Neural progenitor cell (in vitro differentiated cells): ENCODE measurements at places on chromosomes 2 and 18.

GRCh38 chr2:119723784-119724467 is 35.8 kb upstream of the PTPN4 start:
- DNase-seq, result no peak

DNA sequence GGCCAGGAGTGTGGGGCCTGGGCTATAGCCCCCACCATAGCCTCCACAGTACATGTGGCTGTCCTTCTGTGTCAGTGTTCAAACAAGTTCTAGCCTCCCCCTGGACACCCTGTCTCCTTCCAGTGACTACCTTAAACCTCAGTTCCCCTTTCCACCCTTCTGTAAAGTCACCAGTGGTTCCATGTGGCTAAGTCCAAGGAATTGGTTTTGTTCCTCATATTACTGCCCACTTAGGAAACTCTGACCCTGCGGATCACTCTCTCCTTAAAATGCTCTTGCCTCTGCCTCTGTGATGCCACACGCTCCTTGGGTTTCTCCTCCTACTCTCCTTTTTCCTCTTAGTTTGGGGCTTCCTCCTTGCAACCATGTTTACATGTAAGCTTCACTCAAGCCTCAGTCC is 27.8 kb upstream of the REL start:
- no peak for DNase-seq

GRCh38 chr2:98902209-98903063 is 33.6 kb downstream of the CRACDL start:
- DNase-seq, result no peak

DNA sequence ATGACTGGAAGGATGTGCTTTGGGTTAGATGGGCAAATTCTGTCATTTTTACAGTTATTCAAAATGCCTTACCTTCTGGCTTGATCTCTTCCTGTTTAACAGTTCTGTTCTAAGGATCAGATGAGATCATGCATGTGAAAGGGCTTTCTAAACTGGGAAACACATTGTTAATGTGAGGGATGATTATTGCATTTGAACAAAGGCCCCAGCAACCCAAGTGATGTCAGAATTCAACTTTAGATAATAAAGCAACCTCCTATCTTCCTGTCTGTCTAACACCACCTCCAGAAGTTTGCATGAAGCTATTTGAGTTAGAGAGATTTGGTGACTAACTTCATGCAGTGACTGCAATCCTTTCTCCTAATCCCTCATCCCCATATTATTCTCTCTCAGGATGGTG is 77.8 kb upstream of the B3GNT2 start:
- DNase-seq, result no peak

DNA sequence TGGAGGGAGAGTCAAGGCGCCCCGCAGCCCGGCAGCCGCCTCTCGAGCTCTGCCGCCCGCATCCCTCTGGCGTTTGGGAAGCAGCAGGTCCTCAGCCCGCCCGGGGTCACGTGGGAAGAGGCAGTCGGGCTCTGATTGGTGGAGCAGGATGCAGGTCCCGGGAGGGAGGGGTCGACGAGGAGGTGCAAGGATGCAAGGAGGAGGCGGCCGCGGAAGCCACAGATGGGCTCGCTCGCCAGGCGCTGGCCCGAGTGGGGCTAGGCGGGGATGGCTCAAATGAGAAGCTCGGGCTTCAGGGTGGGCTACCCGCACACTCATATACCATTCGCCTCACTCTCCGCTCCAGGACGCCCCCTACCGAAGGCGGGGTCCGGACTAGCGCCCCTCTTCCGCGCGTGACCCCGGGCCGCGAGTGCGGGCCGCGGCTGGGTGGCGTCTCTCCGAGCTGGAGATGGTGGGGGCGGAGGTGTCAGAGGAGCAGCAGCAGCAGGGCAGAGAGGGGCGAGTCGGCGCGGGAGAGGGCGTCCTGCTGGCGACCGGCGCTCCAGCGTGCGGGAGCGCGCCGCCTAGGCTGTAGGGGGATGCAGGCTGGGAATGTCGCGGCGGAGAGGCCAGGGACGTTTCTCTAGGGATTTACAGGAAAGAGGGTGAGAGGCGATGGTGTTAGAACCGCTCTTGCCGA is at the start of gene TMEFF2:
TSS of gene TMEFF2 (minus strand) at position 68 of the 682 bp plus-strand sequence. CDS start 409 bp downstream, outside the sequence.
- peak; percentile 96 for DNase-seq

- no peak for DNase-seq
Observed at GRCh38 chr2:113716291-113716690, 40.2 kb downstream of the SLC35F5 start.

DNA sequence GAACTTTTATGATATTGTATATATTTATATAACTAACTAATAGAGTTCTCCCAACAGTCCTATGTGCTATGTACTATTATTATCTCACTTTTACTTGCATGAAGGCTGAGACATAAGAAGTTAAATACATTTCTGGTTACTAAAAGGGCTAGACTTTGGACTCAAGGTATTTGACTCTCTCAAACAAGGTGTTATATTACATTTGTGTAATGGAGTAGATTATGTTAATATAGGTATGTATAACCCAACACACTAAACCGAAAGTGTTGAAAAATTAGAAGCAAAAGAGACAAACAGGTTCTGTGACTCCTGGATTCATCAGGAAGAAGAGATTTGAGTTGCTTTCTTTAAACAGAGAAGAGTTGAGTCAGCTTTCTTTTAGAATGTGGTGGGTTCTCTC is 733.6 kb upstream of the ZEB2 start:
- DNase-seq, result no peak

- no peak for DNase-seq
Observed at GRCh38 chr2:237154884-237155851, 69.5 kb downstream of the COPS8 start.

DNA sequence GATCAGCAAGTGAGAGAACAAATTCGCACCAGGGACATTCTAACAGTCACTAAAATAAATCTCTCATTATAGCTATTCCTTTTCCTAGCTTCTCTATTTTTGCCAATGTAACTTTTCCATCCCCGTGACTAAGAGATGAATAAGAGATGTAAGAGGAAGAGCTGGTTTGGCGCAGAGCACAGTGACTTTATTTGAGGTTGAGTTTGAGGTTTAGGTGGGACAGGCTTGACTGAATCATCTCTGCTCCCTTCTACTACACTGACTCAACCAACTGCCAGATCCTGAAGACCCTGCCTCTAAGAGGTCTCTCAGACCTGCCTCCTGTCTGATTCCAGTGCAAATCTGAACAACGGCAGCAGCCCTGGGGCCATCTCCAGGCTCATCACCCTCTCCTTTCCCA is 28.0 kb downstream of the RFX8 start:
- DNase-seq, result no peak

DNA sequence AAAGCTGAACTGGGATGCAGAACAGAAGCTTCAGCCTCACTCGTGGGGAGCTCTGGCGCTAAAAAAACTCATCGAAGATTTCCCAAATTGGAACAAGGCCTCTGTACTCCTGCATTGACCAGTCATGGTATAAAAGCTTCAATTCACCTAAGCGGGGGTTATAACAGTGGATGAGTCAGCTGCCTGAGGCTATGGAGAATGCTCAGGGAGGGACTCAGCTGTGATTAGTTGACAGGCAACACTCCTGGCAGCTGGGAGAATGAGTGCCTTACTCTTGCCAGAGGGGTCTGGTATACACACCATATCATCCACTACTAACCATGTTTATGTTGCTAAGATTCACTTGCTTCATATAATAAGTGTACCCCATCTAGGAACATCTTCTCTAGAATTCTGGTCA is 350.6 kb upstream of the VRK2 start:
- DNase-seq, result no peak

DNA sequence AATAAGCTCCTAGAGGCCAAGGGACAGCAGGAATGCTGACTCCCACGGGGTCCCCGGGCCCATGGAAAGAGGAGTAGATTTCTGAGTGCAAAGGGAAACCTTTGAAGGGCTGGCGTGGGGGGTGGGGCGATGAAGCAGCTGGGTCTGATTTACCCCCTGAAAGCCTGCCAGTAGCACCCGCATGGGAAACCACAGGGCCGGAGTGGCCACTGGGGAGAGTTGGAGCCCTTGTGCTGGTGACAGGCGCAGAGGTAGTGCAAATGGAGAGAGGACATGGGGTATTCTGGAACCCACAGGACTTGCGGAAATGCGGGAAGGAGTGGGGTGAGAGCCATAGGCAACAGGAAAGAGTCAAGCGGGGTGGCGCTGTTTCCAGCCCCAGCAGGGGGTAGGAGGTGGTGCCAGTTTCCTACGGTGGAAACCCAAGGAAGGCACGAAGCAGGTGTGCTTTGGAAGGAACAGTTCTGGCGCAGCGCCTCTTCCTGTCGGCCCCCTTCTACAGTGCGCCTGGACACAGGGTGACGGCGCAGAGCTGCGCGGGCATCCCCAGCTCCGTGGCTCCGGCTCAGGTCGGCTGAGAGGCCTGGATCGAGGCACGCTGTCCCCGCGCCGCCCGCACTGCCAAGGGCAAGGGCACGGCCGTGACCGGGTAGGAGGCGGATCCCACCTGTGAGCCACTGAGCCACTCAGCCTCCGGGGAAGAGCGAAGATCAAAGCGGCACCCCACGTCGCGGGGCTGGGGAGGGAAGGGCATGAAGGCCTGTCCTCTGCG is 149.0 kb upstream of the GLI2 start:
- no peak for DNase-seq

DNA sequence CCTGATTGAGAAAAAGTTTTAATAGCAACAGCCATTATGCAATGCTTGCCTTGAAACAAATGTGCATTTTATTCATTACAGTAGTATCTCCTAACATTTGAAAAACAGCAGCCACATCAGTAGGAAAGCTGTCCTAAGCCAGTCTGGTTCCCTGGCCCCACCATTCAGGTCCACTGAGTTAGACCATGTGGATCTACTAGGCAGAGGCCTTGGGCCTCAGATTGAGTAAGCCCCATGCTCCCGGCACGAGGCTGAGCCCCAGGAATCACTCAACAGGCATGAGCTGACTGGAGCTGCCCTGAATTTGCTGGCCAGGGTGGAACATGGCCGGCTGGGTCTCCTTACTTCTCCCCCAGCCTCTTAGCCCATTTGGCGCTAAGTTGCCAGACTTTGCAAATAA is 103.4 kb downstream of the ZFP36L2 start:
- no peak for DNase-seq

- no peak for DNase-seq
Observed at GRCh38 chr18:50933684-50934083, 34.2 kb upstream of the ELAC1 start.

GRCh38 chr18:37636831-37637477 is 71.4 kb upstream of the CELF4 start:
- DNase-seq, result no peak

DNA sequence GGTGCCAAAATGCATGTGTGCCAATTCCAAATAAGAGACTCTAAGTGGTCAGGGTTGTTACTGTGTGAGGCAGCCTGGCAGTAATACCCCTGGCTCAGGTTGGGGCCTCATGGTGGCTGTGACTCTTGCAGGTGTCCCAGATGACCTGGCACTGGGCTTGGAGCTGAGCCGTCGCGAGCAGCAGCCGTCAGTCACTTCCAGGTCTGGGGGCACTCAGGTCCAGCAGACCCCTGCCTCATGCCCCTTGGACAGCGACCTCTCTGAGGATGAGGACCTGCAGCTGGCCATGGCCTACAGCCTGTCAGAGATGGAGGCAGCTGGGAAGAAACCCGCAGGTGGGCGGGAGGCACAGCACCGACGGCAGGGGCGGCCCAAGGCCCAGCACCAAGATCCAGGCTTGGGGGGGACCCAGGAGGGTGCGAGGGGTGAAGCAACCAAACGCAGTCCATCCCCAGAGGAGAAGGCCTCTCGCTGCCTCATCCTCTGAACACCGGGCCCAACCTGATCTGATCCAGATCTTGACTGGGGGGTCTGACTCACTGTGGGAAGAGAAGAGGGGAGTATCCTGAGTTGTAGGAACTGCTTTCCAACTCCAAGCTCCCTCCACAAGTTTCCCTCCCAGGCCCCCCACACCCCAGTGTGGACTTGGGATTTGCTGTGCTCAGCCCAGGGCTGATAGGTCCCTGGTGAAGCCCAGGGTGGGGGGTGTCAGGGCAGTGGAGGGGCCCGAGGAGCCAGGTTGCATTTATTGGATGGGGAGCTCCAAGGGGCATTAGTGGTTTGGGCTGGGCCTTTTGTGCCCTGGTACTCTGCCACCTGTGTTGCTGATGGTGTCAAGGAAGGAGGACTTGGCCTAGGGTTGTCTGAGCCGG is 5.6 kb downstream of the DNAJB2 start:
- no peak for DNase-seq

DNA sequence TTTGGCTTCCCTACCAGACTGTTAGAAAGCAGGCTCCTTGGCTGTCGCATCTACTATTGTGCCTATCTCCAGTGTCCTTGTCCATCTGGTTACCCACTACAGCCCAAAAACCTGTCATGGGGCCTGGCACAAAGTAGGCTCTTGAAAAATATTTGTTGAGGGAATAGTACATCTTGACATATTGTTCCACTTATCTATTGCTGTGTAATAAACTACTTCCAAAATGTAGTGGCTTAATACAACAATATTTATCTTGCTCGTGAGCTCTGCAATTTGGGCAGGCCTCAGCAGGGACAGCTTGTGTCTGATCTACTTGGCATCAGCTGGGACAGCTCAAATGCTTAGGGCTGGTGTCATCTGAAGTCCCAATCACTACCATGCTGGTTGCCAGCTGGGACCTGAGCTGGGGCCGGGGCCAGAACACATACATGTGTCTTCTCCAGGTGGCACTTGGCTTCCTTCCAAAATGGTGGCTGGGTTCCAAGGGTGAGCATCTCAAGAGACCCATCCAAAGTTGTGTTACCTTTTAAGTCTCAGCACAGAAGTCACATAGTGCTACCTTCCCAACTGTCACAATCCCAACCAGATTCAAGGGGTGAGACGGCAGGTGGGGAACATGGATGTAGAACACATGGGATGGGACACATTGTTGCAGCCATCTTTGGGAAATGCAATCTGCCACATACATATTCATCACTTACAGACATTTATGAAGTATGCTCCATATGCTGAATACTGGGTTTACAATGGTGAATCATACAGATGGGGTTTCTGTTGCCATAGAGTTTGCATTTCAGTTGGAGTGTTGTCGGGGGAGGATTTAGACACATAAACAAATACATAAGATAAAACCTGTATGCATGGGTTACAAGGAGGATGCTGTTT is 134.2 kb downstream of the FOXI3 start:
- no peak for DNase-seq

GRCh38 chr2:105781274-105781978 is 36.7 kb downstream of the NCK2 start:
- no peak for DNase-seq

GRCh38 chr2:46645681-46646162 is 166.4 kb downstream of the TMEM247 start:
- DNase-seq, result no peak

- DNase-seq, result no peak
Observed at GRCh38 chr18:8807488-8807805, 102.1 kb downstream of the MTCL1 start.

DNA sequence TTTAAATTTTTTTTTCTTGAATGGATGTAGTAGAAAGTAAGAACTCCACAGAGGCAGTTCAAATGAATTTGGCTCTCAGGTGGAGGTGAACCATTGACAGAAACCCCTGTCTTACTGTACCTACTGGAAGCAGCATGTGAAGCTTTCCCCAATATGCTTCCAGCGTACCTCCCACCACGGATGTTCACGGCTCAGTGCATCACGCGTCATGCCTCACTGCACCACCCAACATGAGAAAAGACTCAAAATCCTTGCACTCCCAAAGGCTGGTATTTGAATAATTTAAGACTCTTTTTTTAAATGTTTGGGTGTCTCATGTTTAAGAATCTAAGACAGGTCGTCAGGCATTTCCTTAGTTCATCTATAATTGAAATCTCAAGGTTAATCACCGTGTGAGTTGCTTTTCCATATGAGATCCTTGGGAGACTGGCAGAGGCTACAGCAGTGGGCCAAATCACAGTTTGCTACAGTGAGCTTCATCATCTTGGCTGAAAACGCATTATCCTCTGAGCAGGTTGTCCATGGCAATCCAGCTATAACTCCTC is 846.4 kb downstream of the DCDC2C start:
- no peak for DNase-seq
